ENCODE measurements at places on chromosomes 6 and 20.

DNA sequence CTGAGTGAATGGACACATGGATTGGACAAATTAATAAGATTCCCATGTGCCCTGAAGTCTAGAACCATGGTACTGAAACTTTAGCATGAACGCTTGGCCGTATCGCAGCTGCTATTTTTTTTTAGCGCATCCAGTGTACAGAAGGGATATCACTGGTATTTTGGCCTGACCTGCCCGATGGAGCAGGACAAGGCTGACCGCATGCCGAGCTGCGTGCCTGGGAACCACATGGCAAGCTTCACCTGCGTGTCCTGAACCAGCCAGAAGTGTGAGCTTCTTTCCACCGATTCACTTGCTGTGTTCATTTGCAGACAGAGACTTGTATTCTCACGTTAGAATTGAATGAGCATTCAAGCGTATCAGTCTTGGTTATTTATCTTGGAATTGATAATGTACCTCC is 145.7 kb downstream of the CDH4 start:
- DNase-seq, result no peak

DNA sequence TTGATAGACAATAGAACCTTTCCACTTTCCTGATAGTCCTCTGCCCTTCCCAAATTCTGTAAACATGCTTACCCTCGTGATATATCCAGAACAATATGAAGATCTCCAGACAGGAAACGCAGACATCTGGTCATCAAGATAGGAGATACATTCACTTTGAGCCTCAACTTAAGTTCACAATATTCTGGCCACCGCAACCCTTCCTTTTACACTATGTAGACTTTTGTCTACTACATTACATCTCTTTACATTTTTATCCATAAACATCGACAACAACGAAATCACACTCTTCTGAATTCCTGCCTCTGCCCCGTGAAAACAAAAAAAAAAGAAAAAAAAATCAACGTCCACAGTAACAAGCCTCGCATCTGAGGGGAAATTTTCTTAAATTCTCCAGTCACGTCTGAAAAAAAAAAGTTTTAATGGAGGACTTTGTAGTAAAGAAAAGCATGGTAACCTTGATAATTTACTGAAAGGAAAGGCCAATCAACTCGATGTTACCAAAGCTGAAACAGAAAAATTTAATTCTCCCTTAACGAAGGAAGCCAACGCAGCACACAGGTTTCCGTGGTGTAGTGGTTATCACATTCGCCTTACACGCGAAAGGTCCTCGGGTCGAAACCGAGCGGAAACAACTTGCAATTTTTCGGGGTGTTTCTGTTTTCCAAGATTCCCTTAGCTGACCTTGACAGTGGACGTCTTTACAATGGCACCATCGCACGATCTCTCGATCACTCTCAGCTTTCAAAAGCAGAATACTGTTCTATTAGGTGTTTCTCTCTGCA is 21.8 kb downstream of the POM121L2 start:
- DNase-seq, result no peak

DNA sequence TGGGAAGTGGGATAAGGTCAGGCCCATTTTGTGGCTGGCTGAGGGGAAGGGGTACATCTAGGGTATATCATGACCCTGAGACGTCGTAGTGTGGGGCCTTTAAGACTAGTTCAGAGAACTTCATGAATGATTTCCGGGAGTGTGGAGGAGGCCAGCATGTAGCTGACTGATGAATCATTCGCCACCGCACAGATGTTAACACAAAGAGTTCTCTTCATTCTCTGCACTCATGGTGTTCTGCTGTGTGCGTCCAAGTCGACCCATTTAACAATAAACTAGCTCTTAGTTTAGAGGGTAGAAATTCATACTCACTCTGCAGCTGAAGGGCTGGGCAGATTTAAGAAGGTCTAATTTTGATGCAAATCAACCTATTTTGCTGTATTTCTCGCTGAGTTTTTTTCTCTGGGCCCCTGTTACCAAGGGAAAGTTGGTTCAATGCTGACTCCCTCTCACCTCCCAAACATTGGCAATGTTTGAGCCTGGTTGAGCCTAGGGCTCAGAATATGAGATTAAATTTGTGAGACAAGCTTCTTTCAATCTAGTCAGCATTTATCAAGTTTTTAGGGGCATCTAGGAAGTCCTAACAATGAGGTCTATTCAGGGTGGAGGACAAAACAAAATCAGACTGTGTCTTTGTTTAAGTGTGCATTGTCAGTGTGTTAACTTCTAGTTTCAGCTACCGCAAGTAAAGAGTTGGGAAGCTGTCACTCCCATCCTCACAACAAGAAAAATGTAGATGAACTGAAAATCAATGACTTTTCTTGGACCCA is 106.8 kb upstream of the CBLN4 start:
- no peak for DNase-seq

DNA sequence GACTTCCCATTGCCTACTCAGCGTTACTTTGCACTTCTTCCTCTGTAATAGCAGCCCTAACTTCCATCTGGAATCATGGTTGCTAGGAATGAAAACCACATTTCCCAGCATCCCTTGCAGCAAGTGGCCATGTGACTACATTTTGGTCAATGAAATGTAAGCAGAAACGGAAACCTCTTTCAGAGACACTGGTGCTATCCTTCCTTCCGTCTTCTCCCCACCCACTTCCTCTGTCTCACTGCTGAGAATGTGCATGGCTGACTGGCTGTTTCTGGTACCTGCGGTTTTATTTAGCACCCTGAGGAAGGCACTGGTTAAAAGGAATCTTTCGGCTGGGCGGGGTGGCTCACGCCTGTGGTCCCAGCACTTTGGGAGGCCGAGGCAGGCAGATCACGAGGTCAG is 107.4 kb downstream of the SCML4 start:
- DNase-seq, result peak; percentile 94

DNA sequence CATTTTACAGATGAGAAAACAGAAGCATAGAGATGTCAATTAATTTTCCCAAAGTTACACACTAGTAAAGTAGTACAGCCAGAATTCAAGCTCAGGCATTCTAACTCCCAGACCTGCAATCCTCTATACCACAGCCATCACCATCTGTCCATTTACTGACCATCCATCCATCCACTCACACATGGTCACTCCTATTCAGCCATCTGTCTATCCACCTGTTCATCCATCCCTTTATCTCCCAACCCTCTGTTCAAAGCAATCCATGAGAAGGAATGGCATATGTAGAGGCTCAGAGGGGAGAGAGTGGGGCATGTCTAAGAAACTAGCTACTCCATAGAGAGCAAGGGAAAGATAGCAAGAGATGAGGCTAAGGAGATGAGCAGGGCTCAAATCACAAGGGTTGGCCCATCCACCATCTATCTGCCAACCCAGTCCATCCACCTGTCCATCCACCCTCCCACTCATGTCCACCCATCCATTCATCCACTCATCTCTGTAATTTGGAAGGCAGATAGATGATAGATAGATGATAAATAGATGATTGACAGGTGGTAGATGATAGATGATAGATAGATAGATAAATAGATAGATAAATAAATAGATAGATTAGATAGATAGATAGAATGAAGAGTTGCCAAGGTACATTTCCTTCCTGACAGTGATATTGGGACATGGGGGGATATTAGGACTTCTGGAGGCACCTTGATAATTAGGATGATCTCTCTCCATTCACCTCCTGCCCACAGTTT is 12.2 kb upstream of the C6orf132 start:
- DNase-seq, result no peak

DNA sequence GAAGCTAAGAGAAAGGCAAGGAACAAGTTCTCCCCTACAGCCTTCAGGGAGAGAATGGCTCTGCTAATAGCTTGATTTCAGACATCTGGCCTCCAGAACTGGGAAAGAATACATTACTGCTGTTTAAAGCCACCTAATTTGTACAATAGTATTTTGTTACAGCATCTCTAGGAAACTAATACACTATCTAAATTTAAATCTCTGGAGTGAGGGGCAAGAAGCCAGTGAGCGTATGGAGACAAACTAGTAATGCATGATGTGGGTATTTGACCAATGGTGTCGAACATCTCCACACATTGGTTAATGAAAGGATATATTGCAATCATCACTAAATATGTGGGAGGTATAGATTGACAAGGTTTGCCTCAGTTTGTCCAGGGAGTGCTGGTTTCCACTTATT is 451.5 kb downstream of the EPM2A start:
- DNase-seq, result no peak

- peak; percentile 87 for DNase-seq
Observed at GRCh38 chr6:159062564-159062945, 17.8 kb upstream of the TAGAP start.

GRCh38 chr20:24560571-24561491 is 91.4 kb downstream of the SYNDIG1 start:
- no peak for DNase-seq

DNA sequence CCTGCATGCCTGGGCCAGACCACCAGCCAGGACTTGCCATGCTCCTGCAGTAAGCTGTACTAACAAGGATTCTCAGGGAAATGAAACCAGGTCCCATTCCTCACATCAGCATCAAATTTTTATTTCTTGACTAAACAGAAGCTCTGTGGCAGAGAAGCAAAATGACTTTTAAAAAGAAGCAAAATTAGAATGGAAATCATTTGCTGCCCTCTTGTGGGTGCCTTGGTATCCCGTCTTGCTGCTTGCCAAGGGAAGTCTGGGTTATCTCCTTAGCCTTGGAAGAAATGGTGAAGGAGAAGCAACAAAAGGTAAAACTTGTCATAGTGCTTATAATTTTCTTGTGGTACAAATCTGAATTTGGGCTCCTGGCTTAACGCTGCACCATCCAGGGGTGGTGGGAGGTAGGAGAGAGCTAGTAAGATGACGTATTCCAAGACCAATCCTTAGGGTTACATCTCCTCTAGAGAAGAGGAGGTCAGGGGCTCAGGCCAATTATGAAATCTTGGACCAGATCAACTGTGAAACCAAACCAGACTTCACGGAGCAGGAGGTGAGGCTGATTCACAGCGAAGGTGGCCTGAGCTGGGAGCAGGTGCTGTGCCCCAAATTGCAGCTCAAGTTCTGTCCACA is 107.5 kb downstream of the FAXC start:
- DNase-seq, result no peak

DNA sequence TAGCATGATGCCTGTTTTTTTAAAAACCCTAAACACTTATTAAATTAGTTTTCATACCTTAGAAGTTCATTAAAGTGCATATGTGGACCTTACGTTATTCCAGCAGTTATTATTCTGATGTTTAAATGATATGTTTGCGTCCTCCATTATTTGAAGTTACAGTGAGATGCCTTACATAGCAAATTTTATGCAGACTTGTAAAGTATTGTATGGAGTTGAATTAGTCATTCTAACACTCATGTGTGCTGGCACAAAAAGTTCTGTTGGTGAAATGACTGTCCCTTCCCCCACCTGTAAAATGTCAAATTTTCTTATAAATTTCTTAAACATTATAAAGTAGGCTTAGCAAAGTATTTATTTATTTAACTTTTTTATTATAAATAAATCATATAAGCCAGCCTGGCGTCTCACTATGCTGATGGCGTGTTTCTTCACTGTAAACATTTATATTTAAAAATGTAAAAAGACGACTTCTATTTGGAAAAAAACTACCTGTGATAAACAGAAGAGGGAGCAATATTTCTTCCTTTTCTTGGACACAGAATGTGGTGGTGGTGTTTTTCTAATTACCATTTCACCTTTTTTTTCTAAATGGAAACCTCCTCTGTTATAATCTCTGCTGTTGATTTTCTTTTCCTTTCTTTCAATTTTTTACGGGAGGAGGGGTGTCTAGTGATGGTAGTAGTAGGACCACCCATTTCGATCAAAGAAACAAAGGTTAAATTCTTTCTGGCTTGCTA is 155.4 kb downstream of the RFPL4B start:
- no peak for DNase-seq

DNA sequence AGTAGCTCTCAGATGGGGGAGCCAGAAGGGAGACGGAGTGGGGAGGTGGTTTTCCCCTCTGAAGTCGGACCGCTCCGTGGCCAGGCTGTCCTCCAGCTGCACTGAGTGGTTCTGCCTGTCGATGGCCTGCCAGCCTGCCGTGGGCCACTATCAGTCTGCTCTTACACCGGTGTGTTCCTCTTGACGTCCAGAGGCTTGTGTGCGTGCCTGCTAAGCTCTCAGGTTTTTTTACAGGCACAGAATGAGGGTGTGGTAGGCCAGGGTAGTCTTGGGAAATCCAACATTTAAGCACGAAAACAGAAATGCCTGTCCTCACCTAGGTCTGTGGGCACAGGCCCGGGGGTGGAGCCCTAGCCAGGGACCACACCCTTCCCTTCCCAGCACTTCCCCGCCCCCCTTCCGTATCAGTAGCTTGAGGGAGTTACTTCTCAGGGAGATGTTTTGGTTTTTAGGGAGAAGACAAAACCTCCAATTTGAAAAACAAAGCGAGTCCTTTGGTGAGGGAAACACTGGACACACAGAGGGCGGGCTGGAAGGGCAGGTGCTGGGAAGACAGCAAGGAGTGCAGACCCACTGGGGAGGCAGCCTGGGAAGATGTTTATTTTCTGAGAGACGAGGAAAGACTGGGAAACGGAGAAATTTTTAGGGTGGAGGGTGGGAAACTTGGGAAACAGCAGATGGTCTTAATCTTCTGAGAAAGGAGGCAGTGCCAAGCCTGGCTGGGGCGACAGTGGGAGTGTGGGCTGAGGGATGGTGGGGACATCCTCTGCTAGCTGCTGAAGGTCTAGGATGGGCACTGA is 106.5 kb downstream of the LY86 start:
- DNase-seq, result no peak

DNA sequence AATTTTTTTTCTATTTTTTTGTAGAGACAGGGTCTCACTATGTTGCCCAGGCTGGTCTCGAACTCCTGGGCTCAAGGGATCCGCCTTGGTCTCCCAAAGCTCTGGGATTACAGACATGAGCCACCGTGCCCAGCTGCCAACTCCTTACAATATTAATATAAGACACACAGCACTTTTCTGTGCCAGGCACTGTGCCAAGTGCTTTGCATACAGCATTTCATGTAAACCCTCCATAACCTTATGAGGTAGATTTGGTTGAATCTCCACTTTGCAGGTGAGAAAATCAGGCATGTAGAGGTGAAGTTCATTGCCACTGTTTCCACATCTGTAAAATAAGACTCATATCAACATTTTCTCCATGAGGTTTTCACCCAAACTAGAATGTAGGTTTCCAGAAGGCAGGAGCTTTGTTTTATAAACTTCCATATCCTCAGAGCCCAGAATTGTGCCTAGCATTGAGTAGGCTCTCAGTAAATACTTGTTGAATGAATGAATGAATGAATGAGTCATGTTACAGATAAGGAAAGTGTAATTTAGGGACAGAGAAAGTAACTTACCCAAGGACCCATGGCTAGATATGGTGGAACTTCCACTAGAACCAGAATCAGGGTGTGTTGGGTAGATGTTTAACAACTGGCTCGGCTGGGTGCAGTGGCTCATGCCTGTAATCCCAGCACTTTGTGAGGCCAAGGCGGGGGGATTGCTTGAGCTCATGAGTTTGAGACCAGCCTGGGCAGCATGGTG is 3.0 kb upstream of the CTNNBL1 start:
- DNase-seq, result no peak

DNA sequence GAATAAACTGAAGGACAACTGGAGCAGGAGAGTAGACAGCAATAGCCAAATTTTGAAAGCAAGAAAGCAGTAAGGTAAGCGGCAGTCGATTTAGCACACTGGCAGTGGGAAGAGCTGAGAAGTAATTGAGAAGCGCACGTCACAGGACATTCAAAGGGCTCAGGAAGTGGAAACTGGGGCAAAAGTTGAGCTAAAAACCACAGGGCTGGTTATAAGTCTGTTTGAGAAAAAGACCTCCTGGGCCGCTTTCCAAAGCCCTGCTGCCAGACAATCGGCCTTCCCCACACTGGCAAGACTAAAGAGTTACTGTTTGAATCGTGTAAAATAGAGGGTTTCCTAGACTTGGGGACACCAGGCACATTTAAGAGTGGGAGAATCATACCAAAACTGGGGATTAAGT is 161.4 kb downstream of the DNAH8 start:
- no peak for DNase-seq
